Cardiac atrium fibroblast (primary cell): ENCODE measurements at places on chromosomes 11 and 22. TPM values are rescaled to one million over a fixed set of nuclear protein-coding genes. Genes with fewer than 3 reads are reported as not detected.

Gene TRIM6
- total RNA-seq: 0.32 and 0.72 TPM in 2 replicates

Gene BTG4
- total RNA-seq: not detected in 2 replicates

Gene GRM5
- total RNA-seq: not detected in 2 replicates

Gene SMC1B
- not detected in 2 replicates for total RNA-seq

Gene ST14
- not detected in 2 replicates for total RNA-seq

Gene LMO2
- 10.3 and 12.3 TPM in 2 replicates for total RNA-seq

Gene APOL5
- total RNA-seq: not detected in 2 replicates

Gene PYGM
- total RNA-seq: 5.8 and 9.7 TPM in 2 replicates

Gene SRRD
- 8.3 and 15.2 TPM in 2 replicates for total RNA-seq

Gene BACE1-AS
- total RNA-seq: 2.8 and 4.2 TPM in 2 replicates

Gene MRGPRX3
- total RNA-seq: not detected in 2 replicates

Gene GLB1L2
- total RNA-seq: 2.0 TPM in 1 of 2 replicates, not detected in the other

Gene OR10D3
- total RNA-seq: not detected in 2 replicates

Gene OR51B6
- total RNA-seq: not detected in 2 replicates

Gene KRTAP5-2
- total RNA-seq: not detected in 2 replicates

Gene PIH1D2
- 0.18 and 0.32 TPM in 2 replicates for total RNA-seq

Gene OR4C5
- total RNA-seq: not detected in 2 replicates

Gene SLC7A4
- total RNA-seq: not detected in 2 replicates

Gene KRTAP5-8
- not detected in 2 replicates for total RNA-seq

Gene MMP13
- total RNA-seq: not detected in 2 replicates

Gene MMP10
- 0.16 TPM in 1 of 2 replicates, not detected in the other for total RNA-seq

Gene CHRM4
- total RNA-seq: 0.18 TPM in 1 of 2 replicates, not detected in the other

Gene GPR83
- total RNA-seq: not detected in 2 replicates

Gene MAPK8IP2
- total RNA-seq: 1.3 and 2.0 TPM in 2 replicates

Gene MUC5AC
- total RNA-seq: not detected in 2 replicates

Gene CHRDL2
- not detected in 2 replicates for total RNA-seq

Gene PARVG
- total RNA-seq: not detected in 2 replicates

Gene MRPL11
- total RNA-seq: 24.1 and 36.6 TPM in 2 replicates

Gene APOBEC3H
- not detected in 2 replicates for total RNA-seq

Gene GSC2
- not detected in 2 replicates for total RNA-seq

Gene STK33
- 2.7 TPM in 1 of 2 replicates, not detected in the other for total RNA-seq

Gene MMP7
- not detected in 2 replicates for total RNA-seq

Gene PLEKHB1
- 0.81 TPM in 1 of 2 replicates, not detected in the other for total RNA-seq
